ENCODE measurements at places on chromosomes 4 and X. TPM values are rescaled to one million over a fixed set of nuclear protein-coding genes. Genes with fewer than 3 reads are reported as not detected.

DNA sequence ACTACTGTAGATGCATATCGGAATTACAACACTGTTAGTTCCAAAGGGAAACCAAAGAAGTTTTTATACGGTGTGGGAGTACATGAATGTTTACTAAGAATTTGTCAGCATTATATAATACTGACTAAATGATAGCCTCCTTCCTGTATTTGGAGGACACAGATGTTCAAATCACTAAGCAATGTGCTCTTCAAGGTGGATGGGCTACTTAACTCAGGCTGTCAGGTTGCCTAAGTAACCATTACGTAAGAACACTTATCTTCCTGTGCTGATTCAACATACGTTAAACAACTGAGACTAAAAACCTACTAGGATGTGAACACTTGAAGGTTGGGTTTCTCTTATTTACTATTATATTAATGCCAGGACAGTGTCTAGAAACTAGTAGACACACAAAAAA, 81.9 kb upstream of the HPGD start:
- no peak for DNase-seq
- H3K4me3 ChIP-seq = no peak overlapping the region
- H3K27ac ChIP-seq = no peak overlapping the region
- H3K36me3 ChIP-seq = no peaks in the 10 kb centered on the region
- peaks cover 36% of the 10 kb centered on the region for H3K4me1 ChIP-seq
- no peaks in the 10 kb centered on the region for H3K27me3 ChIP-seq

DNA sequence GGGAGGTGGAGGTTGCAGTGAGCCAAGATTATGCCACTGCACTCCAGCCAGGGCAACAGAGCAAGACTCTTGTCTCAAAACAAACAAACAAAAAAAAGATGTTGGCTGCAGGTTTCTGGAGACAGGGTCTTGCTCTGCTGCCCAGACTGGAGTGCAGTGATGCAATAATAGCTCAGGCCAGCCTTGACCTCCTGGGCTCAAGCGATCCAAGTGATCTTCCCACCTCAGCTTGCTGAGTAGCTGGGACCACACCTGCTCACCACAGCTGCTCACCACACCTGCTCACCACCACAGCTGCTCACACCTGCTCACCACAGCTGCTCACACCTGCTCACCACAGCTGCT, 29.9 kb upstream of the CPLX1 start:
- H3K4me3 ChIP-seq = no peak overlapping the region
- 0 out of 2 replicates have a peak, but pooled peaks cover 5% of the 10 kb centered on the region for H3K36me3 ChIP-seq
- H3K27ac ChIP-seq = no peak overlapping the region
- H3K4me1 ChIP-seq = no peaks in the 10 kb centered on the region

GRCh38 chr4:113109106-113109718, 59.8 kb downstream of the ANK2 start:
- no peak for DNase-seq
- H3K4me3 ChIP-seq = no peak overlapping the region
- no peaks in the 10 kb centered on the region for H3K36me3 ChIP-seq

GRCh38 chrX:72057849-72058248, 73.9 kb downstream of the RTL5 start:
- DNase-seq = no peak
- peaks cover 32% of the 10 kb centered on the region for H3K4me1 ChIP-seq
- no peak overlapping the region for H3K27ac ChIP-seq
- no peaks in the 10 kb centered on the region for H3K36me3 ChIP-seq
- H3K4me3 ChIP-seq = no peak overlapping the region
- H3K27me3 ChIP-seq = no peaks in the 10 kb centered on the region

- no peak overlapping the region for H3K27ac ChIP-seq
- no peaks in the 10 kb centered on the region for H3K36me3 ChIP-seq
- no peak for DNase-seq
- H3K4me3 ChIP-seq = no peak overlapping the region
- H3K4me1 ChIP-seq = no peaks in the 10 kb centered on the region
- no peaks in the 10 kb centered on the region for H3K27me3 ChIP-seq
Measured at GRCh38 chr4:81827577-81828202, 356.0 kb upstream of the RASGEF1B start.

DNA sequence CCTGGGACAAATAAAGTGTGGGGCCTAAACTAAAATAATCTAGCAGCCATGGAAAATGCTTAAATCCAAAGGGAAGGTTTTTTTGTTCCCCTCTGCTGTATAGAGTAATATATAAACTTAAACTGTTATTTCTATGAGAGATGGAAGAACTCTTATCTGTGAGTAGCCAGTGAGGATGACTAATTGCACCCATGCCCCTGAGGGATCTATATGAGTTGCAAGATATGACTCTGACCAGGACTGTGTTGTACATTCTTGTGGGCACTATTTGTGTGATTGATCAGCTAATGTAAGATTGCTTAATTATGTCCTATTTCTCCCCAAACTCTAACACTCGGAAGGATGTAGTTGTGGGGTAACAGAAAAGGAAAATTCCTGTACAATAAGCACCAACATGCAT, 35.2 kb upstream of the AMBN start:
- no peak overlapping the region for H3K4me3 ChIP-seq
- no peaks in the 10 kb centered on the region for H3K27me3 ChIP-seq
- no peak overlapping the region for H3K27ac ChIP-seq
- H3K4me1 ChIP-seq = no peaks in the 10 kb centered on the region

- no peak for DNase-seq
- 0 out of 2 replicates have a peak, but pooled peaks cover 5% of the 10 kb centered on the region for H3K4me1 ChIP-seq
- no peak overlapping the region for H3K27ac ChIP-seq
Measured at GRCh38 chr4:94598758-94599157, 147.0 kb downstream of the PDLIM5 start.

DNA sequence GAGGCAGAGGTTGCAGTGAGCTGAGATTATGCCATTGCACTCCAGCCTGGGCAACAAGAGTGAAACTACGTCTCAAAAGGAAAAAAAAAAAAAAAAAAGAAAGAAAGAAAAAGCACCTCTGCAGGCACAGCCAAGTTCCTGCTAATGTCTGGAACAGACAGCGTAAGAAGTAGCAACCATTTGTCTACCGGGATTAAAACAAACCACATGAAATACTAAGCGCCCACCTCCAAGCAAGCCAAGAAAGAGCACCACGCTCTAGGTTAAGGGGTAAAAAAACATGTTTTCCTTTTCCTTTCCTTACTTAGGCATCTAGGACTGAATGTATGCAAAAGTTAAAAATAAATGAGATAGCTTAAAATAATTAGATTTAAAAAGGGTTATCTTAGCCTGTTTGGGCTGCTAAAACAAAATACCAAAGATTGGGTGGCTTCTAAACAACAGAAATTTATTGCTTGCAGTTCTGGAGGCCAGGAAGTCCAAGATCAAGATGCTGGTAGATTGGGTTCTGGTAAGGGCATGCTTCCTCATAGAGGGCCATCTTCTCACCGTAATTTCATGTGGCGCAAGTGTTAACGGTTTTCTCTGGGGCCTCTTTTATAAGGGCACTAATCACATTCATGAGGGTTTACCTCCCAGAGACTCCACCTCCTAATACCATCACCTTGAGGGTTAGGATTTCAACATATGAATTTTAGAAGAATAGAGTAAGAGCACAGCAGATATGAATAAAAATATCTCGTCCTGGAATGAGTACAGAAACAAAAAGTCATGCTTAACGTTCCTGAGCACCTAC, 12.3 kb downstream of the GPC4 start:
- H3K36me3 ChIP-seq = peaks cover 11% of the 10 kb centered on the region
- peaks cover 7% of the 10 kb centered on the region for H3K4me1 ChIP-seq
- H3K4me3 ChIP-seq = no peak overlapping the region
- H3K27ac ChIP-seq = peak overlapping the region; percentile 55
- DNase-seq = no peak
- H3K27me3 ChIP-seq = no peaks in the 10 kb centered on the region

DNA sequence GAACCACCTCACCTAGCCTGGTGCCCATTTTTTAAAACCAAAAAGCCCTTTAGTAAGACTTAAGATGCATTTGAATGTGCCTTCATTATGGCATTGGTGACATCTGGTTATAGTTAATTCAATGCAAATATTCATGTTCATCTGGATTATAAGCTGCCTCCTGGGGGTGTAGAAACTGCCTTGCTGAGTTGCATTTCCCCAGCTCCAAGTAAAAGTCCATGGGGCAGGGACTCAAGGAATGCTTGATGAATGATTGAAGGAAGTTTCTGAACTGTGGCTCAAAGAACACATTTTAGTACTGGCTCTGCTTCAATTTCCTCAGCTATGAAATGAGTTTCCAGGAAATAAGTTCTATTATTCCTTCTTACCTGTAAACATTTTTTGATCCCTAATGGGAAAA, 18.5 kb upstream of the RBM47 start:
- peaks cover 30% of the 10 kb centered on the region for H3K4me1 ChIP-seq
- no peak overlapping the region for H3K4me3 ChIP-seq
- DNase-seq = no peak
- no peaks in the 10 kb centered on the region for H3K27me3 ChIP-seq
- H3K36me3 ChIP-seq = no peaks in the 10 kb centered on the region

DNA sequence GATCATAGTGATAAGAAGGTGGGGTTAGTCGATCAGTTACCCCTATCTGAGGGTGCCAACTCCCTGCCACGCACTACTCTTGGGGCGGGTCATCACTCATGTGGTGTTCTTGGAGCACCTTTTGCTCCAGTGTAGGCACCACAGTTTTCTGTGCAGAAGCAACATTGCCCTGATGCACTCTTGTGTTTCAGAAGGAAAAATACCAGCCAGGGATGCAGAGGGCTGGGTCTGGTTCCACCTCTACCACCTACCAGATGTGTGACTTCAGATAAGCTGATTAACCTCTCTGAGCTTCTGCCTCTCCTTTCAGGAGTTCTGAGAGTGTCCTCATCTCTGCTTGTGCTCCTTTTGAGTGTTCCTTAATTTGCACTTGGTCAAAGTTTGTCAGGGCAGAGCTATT, 29.9 kb upstream of the PROM1 start:
- H3K27ac ChIP-seq = no peak overlapping the region
- H3K4me1 ChIP-seq = no peaks in the 10 kb centered on the region
- no peaks in the 10 kb centered on the region for H3K36me3 ChIP-seq
- DNase-seq = no peak
- no peaks in the 10 kb centered on the region for H3K27me3 ChIP-seq

DNA sequence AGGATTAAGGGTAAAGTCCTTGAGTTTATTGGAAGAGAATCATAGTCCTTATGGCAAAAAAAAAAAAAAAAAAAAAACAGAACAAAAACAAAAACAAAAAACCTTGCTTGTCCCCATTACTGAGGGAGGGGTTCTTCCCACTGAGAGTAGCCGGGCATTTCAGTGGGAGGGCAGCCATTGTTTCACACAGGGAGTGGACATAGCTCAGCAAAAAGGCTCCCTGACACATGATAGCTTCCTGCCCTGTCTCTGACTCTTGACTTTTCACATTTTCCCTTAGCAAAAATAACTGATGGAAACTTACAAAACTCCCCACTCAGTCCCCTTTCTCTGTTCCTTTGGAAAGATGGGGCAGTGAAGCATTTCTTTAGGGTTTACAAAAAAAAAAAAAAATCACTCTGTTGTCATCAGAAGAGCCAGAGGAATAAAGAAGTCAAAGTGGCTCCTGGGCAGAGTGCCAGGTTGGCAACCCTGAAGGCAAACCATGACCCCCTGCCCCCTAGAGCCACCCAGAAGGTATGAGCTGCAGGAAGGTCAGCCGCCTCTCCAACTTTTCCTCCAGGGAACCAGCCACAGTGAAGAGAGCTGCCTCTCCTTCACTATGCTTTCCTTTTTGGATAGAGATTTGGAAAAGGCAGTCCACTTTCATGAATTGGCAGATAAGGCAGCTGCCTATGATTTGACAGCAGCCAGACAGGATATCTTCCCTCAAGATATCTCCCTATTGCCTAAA, 170.6 kb downstream of the KDR start:
- no peaks in the 10 kb centered on the region for H3K36me3 ChIP-seq
- no peaks in the 10 kb centered on the region for H3K27me3 ChIP-seq
- H3K4me1 ChIP-seq = no peaks in the 10 kb centered on the region
- no peak overlapping the region for H3K27ac ChIP-seq

DNA sequence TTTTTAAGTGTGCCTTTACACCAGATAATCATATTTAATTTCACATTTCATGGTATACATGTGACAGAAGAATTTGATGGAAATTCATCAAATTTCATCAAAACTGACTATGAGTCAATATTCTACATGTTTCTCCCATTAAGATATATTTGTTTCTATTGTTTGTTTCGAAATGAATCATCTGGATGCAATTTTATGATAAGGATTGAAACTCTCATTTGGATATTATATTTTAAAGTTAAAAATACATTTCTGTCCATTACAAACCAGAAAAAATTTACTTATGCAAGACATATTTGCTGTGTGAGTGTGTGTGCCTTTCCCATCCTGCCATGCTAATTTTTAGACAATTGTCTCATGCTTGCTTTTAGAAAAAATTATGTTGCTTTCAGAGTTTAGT, 52.2 kb downstream of the SULT1B1 start:
- no peak for DNase-seq
- no peaks in the 10 kb centered on the region for H3K36me3 ChIP-seq
- H3K27ac ChIP-seq = no peak overlapping the region
- no peak overlapping the region for H3K4me3 ChIP-seq

GRCh38 chr4:127997534-127998388, 32.6 kb downstream of the ABHD18 start:
- no peaks in the 10 kb centered on the region for H3K27me3 ChIP-seq
- no peak overlapping the region for H3K27ac ChIP-seq
- no peak overlapping the region for H3K4me3 ChIP-seq
- H3K36me3 ChIP-seq = peaks cover 4% of the 10 kb centered on the region
- H3K4me1 ChIP-seq = no peaks in the 10 kb centered on the region

ARMCX1 gene
- 26.9 TPM for total RNA-seq

P2RY8 gene
- not detected for total RNA-seq

ERVMER34-1 gene
- 30.9 TPM for total RNA-seq

GAGE12H gene
- not detected for total RNA-seq

ADH1A gene
- total RNA-seq = not detected

All from GM23338 (cell line).